Stimulated activated CD8-positive, alpha-beta memory T cell treated with anti-CD3 and anti-CD28 coated beads, Interleukin-4, amount 100 ng/mL, for 1 hour (primary cell): ENCODE measurements at places on chromosomes 5 and 9.

GRCh38 chr9:3906437-3907213, 380.8 kb upstream of the RFX3 start:
- no peak for DNase-seq

DNA sequence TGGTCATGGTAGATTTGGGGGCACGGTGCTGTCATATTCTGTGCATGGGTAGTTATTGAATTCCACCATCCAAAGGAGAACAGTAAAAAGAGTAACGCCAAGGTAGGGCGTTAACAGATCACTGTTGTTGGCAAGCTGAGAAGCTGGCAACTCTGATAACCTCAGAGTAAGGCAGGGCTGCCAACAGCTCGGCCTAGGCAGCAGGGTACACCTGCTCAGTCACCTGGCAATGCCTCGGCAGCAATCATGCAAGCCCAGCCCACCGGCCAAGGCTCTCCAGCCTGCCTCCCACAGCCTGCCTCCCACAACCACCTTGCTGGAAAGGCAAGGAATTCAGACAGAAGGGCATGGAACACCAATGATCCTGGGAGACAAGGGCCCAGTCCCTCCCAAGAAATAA, 63.9 kb downstream of the KLHL3 start:
- DNase-seq, result no peak

DNA sequence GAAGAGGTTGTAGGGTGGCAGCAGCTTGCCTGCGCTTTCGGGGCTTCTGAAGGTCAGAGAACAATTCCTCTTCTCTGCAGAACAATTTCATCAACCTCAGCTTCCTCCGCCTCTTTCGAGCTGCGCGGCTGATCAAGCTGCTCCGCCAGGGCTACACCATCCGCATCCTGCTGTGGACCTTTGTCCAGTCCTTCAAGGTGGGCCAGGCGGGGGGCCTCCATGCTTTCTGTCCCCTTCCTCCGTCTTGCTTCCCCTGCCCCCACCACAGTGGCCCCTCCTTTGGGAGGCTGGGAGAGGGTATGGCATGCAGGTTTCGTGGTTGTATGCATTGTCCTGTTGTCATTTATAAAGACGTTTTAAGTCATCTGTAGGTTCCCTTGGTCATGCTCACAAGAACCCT, 195.8 kb downstream of the CACNA1B start:
- DNase-seq, result no peak

DNA sequence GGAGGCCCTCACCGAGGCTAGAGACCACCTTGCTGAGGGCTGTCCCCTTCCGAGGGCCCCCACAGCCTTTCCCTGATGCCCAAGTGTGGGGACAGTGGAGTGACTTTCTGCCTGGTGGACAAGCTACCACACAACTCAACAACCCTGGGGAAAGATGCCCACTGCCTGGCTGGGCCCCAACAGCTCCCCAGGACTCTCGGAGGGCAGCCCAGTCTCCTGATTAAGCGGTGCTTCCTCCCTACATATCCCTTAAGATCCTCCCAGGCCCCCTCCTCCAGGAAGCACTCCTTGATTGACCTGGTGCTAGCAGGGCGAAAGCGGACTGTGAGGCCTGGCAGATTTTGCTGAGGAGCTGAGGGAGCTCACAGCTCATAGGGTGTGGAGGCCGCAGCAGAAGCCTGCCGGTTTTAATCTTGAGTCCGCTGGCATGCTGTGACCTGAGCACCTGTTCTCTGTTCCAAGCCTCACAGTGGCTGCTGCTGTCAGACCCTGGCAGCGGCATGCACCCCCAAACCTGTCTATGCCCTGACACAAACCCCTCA, 2.2 kb downstream of the NSMF start:
- DNase-seq, result no peak

DNA sequence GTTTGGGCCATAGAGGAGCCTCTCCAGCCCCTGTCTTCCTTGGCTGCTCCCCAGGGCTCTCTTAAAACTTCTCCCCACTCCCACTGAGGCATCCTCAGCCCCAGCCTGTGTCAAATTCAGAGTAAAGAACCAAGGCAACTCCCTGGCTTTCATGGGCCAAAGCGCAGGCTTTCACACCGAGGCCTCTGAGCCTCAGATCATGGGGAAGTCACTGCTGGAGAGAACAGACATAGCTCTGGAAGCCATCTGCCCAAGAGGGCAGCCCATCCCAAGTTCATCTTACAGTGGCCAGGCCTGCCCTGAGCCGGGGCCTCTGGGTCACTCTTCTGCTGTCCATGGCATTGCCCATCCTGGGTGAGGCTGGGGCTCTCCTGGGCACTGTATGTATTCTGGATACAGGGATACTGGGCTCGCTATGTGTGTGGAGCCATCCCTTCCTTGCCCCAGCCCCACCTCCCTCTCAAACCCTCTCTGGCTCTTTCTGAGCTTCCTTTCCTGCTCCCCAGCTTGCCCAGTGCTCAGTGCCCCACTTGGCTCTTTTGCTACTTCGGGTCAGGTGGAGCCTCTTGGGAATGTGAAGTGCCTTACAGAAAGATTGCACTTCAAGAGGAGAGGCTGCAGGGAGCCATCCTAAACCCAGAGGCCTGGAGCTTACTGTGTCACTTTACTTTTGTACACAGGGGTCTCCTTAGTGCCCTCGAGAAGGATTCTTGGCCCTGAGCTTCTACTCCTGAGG, 33.0 kb downstream of the TGFBI start:
- DNase-seq, result no peak

GRCh38 chr9:76756941-76757673, 7.1 kb upstream of the PCA3 start:
- DNase-seq, result no peak

GRCh38 chr5:116521173-116521872, 53.3 kb downstream of the SEMA6A start:
- DNase-seq, result no peak

GRCh38 chr5:170836226-170836625, 25.6 kb upstream of the RANBP17 start:
- no peak for DNase-seq

DNA sequence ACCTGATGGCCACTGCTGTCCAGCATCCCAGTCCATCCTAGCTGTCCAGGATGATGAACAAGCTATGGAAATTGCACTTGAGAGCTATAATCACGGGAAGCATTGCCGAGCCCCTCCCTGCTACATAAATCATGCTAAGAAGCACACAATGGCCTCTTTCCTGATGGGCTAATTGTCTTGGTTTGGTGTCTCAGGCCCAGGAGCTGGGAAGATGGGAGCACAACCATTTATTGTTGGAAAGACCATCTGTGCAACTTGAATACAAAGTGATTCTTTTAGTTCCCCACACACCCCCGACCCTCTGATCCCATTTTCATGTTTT, 80.4 kb downstream of the RGS3 start:
- no peak for DNase-seq

DNA sequence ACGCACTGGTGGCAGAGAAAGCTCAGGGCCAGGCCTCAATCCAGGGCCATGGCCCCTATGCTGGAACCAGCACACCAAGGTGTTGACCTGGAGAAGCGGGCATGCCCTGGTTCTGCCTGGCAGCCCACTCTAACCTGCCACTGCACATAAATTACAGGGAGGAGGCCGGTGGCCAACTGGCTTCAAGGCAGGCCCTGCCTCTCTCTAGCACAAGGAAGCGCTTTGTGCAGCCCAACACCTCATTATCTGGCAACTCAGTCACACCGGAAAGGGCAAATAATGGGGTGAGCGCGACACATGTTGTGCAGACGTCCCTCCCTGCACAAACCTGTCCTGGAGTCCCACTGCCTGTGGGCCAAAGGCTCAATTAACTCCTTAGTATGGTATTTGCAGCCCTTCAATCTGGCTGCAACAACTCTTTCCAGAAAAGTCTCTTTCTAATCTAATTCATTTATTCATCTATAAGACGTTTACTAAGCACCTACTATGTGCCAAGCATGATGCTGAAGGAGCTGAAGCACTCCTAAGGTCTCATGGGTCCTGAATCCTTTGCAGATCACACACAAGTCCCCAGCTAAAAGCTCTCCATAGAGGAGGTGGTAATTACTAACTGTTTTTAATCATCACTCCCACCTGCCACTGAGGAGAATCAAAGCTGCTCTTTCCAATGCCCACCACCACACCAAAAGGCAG, 24.9 kb downstream of the SHB start:
- DNase-seq, result no peak

DNA sequence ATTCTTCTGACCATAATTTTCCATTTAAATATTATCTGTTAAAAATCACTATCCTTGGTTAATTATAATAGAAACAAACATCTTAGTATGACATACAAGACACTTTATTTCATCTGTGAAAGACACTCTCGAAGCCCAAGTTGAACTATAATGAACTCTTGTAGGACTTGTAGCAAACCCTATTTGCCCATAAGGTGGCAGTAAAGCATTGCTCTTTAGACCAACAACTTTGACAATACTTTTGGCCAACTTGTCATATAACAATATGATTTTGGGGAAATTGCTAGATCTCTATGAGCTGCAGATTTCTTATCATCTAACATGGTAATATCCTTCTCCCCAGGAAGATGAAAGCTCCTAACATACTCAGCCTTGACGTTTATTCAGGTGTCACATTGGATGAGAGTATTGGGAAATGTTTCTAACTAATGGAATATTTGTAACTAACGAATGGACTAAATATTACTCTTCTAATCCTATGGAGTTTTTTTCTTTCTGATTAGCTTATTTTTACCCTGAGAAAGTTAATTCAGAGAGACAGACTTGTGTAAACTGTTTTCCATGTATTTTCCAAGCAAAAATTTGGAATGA, 11.0 kb downstream of the SPINK14 start:
- no peak for DNase-seq

DNA sequence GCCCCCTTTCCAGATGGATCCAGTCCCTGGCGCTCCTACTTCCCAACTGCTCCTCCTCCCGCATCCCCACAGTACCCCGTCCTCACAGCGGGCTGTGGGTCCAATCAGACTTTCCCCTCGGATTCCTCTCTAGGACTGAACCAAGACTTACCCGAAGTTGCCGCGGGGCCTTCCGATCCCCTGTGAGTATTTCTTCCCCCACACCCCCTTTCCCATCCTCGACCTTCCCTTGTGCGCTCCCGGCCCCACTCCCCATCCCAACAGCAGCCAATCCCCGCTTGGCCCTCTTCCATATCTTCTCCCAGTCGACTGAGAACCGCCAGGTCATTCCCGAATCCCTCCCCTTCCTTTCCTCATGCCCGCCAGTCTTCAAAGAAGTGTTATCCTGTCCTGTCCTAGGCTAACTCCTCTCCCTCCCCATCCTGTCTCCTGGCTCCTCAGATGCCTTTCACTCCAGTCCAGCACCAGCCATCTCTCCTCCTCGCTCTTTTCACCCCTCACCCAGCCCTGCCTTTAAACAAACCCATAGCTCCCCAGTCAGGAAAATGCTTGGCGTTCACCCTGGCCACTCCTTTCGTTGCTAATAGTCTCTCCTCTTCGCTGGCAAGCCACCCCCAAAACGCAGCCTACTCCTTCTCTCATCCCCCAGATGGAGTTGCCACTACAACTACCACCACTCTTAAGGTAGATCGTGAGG, 646 bp downstream of the SWI5 start:
- no peak for DNase-seq

DNA sequence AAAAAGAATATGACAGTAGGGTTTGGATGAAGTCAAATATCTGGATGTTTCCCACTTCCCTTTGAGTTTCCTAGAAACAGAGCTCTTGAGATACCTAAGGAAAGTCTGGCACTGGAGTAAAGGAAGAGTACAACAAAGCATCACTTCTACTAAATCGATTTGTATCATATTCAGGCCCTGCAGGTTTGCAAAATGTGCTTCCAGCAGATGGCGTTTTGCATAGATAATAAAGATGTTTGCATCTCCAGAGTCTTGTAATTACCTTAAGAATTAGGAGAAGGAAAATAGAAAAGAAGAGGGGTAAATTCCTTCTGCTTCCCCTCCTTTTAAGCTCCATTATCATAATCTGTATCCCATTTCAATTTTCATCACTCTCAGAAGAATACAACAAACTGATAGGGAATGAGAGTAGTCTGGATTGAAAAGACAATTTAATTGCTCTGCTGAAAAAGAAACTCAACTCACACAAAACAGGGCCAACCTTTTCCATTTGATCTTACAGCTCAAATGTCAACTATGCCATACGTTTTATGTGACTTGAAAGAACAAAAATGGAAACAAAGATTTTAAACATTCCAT, 380.4 kb downstream of the PTPRD start:
- no peak for DNase-seq

GRCh38 chr5:6656680-6657079, 23.4 kb downstream of the SRD5A1 start:
- DNase-seq, result no peak

DNA sequence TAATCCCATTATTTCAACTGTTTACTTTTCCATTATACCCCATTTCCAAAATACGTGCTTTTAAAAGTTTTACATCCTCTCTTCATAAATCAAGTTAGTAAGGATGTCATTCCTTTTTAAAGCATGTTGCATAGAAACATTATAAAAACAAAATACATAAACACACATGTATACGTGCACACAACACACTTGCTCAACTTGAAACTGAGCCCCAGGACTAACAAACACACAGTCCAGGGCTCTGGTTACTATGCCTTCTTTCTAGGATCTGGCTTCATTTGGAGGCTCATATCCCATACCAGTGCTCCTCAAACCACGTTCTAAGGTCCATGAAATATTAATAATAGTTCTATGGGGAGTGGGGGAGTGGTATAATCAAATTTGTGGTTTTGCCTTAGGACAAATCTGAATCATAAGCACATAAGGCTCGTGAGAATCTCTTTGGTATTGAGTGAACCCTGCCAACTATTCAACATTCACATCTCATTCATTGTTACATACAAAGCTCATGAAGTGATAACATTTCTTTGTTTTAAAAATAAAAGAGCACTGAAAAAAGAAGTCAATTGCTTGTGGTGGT, 55.2 kb downstream of the NFIB start:
- no peak for DNase-seq

- DNase-seq, result no peak
These were observed 205.3 kb downstream of the CDH10 start for GRCh38 chr5:24439465-24439864.

DNA sequence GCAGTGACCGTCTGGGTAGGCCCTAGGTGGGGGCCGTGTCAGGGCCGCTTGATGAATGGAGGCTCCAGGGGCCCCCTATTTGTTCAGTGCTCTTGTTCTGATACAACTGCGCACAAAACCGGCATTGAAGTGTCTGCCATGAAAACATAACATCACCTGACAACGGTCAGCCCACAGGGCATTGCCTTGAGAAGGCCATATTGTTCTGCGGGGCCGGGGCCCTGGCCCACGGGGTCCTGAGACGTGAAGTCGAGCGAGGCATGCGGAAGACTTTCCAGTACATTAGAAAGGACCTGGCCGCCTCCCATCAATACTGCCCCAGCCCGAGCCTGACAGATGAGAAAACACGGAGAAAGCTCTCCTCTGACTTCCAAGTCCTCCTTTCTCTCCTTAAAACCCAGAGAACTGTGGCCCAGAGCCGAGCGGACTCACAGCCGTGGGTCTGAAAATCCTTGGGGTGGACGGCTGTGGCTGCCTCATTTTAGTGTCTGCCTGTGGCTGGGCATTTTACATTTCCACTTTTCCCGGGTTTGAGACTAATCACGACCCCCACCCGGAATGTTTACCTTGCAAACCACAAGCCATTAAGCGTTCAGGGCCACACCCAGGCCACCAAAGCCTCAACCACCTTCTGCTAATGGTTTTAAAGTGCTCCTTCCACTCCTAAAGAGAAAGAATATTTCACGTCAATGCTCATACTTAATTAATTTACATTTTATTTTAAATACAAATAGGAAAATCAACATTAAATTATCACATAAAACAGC, 391.0 kb upstream of the IRX2 start:
- DNase-seq, result no peak
